CD8-positive, alpha-beta memory T cell (primary cell): ENCODE measurements at places on chromosomes 1 and 21. TPM values are rescaled to one million over a fixed set of nuclear protein-coding genes. Genes with fewer than 3 reads are reported as not detected.
A peak's percentile ranks its signal among the peaks of the same experiment; 100 is the strongest.

- H3K36me3 ChIP-seq = no peaks in the 10 kb centered on the region
- H3K4me1 ChIP-seq = no peaks in the 10 kb centered on the region
- peak overlapping the region; percentile 57 for H3K27ac ChIP-seq
- no peak for DNase-seq
- no peaks in the 10 kb centered on the region for H3K27me3 ChIP-seq
These were observed 73.7 kb downstream of the SLC16A1 start for GRCh38 chr1:112882271-112882744.

DNA sequence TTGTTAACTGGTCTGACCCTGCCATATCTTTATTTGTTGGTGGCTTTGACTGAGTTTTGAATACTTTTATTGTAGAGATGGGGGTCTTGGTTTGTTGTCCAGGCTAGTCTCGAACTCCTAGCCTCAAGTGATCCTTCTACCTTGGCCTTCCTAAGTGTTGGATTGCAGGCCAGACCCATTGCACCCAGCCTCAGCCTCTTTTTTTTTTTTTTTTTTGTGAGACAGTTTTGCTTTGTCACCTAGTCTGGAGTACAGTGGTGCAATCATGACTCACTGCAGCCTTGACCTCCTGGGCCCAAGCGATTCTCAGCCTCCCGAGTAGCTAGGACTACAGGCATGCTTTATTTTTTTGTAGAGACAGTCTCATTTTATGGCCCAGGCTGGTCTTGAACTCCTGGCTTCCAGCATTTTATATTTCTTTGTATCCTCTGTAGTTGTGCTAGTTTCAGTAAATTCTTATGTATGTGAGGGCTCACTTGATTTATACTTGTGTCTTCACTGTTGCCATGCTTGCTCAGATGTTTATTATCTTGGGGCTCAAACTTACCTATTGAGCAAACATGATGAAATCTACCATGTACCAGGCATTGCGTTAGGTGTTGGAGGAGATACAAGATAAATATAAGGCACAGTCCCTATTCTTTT lies 24.1 kb downstream of the THRAP3 start:
- H3K36me3 ChIP-seq = peaks cover 6% of the 10 kb centered on the region
- peaks cover 25% of the 10 kb centered on the region for H3K4me1 ChIP-seq
- H3K27me3 ChIP-seq = no peaks in the 10 kb centered on the region
- DNase-seq = no peak

DNA sequence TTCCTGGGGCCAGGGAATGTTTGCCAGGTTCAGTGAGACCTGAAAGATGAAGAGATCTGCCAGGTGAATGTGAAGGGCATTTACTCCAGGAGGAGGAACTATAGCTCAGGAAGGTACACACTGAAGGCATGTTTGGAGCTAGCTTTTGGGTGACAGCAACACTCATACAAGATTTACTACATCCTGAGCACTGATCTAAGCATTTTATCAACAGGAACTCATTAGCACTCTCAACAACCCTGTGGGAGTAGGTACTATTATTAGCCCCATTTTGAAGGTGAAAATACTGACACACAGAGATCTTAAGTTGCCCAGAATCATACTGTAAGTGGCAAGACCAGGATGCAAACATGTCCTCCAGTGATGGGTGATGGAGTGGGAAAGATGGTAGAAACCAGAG lies 6.7 kb downstream of the GADD45A start:
- H3K36me3 ChIP-seq = no peaks in the 10 kb centered on the region
- H3K4me1 ChIP-seq = peaks cover 6% of the 10 kb centered on the region
- no peak overlapping the region for H3K27ac ChIP-seq

GRCh38 chr1:195568389-195568788 lies 1039.9 kb downstream of the KCNT2 start:
- no peaks in the 10 kb centered on the region for H3K27me3 ChIP-seq
- DNase-seq = no peak
- H3K27ac ChIP-seq = no peak overlapping the region
- no peaks in the 10 kb centered on the region for H3K36me3 ChIP-seq
- no peak overlapping the region for H3K4me3 ChIP-seq
- no peaks in the 10 kb centered on the region for H3K4me1 ChIP-seq

- no peak overlapping the region for H3K4me3 ChIP-seq
- no peaks in the 10 kb centered on the region for H3K27me3 ChIP-seq
- no peak for DNase-seq
- no peaks in the 10 kb centered on the region for H3K36me3 ChIP-seq
- no peak overlapping the region for H3K27ac ChIP-seq
These were observed 187.0 kb upstream of the ESRRG start for GRCh38 chr1:216910081-216910840.

- no peak overlapping the region for H3K4me3 ChIP-seq
- no peaks in the 10 kb centered on the region for H3K27me3 ChIP-seq
- H3K27ac ChIP-seq = no peak overlapping the region
- no peak for DNase-seq
- H3K4me1 ChIP-seq = no peaks in the 10 kb centered on the region
These were observed 83.1 kb downstream of the FMN2 start for GRCh38 chr1:240174734-240175133.

- no peak for DNase-seq
- no peak overlapping the region for H3K27ac ChIP-seq
- H3K4me1 ChIP-seq = no peaks in the 10 kb centered on the region
- no peak overlapping the region for H3K4me3 ChIP-seq
These were observed 147.7 kb upstream of the DNAH14 start for GRCh38 chr1:224781800-224782199.

- H3K27ac ChIP-seq = no peak overlapping the region
- H3K4me1 ChIP-seq = peaks cover 9% of the 10 kb centered on the region
- no peaks in the 10 kb centered on the region for H3K27me3 ChIP-seq
- no peaks in the 10 kb centered on the region for H3K36me3 ChIP-seq
- no peak for DNase-seq
These were observed 112.0 kb downstream of the SYF2 start for GRCh38 chr1:25120281-25120680.

- no peak overlapping the region for H3K4me3 ChIP-seq
- H3K36me3 ChIP-seq = no peaks in the 10 kb centered on the region
- DNase-seq = no peak
- no peak overlapping the region for H3K27ac ChIP-seq
These were observed 113.9 kb downstream of the ATP5PO start for GRCh38 chr21:33801424-33802405.

DNA sequence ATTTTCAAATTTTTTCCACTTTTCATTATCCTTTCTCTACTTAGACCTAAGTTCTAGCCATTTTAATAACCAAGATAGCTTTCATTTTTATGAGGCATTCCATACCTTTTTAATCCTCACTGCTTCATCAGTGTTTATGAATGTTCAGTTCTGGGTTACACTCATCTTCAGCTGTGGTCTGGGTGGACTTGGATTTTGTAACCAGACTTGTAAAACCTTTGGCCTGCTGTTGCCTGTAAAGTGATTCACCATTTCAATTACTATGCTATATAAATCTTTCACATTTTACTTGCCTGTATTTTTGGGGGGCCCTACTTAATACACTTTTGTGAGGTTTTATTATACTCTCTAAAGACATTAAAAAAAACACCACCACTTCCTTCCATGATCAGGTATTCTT lies 46.2 kb downstream of the USP25 start:
- H3K4me1 ChIP-seq = peaks cover 8% of the 10 kb centered on the region
- DNase-seq = no peak
- no peak overlapping the region for H3K4me3 ChIP-seq
- H3K36me3 ChIP-seq = no peaks in the 10 kb centered on the region
- H3K27me3 ChIP-seq = no peaks in the 10 kb centered on the region

GRCh38 chr1:62597281-62597680 lies at the start of gene ANGPTL3:
ANGPTL3 (plus strand) TSS chr1:62597520; CDS start chr1:62597567, 47 bp downstream.
- H3K27me3 ChIP-seq = no peaks in the 10 kb centered on the region
- no peak for DNase-seq
- H3K27ac ChIP-seq = no peak within 1 kb of the TSS
- H3K4me3 ChIP-seq = no peak within 1 kb of the TSS
- no peaks in the 10 kb centered on the region for H3K4me1 ChIP-seq

DNA sequence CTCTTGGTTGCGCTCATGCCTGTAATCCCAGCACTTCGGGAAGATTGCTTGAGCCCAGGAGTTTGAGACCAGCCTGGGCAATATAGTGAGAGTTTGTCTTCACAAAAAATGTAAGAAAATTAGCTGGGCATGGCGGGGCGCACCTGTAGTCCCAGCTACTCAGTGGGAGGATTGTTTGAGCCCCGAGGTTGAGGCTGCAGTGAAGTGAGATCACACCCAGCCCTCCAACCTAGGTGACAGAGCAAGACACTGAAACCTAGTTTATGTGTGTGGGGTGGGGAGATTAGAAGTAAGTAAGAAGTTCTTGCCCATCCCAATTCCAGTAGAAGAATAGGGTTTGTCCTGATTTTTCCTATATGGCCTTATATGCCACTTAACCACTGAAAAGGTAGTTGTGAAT lies 2.0 kb downstream of the RPL5 start:
- DNase-seq = no peak
- peak overlapping the region; percentile 90 for H3K27ac ChIP-seq
- H3K36me3 ChIP-seq = peaks cover 48% of the 10 kb centered on the region
- peaks cover 60% of the 10 kb centered on the region for H3K4me1 ChIP-seq
- no peaks in the 10 kb centered on the region for H3K27me3 ChIP-seq

DNA sequence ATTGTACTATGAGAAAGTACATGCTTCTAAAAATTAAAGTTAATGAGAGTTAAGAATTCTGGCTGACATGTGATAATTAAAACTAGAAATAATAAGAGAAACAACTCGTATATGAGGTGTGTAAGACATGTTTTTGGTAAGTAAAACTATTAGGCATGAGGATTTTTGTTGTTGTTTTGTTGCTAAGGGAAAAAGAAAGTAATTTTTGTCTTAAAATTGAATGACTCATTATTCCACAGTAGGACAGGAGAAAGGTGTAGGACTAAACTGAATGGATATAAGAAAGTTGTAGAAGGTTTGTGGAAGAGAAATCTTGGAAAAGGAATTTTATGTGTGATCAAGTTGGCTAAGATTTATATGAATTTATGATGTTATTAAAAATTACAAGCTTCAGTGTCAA lies 54.8 kb downstream of the TBX19 start:
- H3K4me1 ChIP-seq = no peaks in the 10 kb centered on the region
- H3K27ac ChIP-seq = no peak overlapping the region
- no peaks in the 10 kb centered on the region for H3K27me3 ChIP-seq
- no peaks in the 10 kb centered on the region for H3K36me3 ChIP-seq
- DNase-seq = no peak
- H3K4me3 ChIP-seq = no peak overlapping the region

DNA sequence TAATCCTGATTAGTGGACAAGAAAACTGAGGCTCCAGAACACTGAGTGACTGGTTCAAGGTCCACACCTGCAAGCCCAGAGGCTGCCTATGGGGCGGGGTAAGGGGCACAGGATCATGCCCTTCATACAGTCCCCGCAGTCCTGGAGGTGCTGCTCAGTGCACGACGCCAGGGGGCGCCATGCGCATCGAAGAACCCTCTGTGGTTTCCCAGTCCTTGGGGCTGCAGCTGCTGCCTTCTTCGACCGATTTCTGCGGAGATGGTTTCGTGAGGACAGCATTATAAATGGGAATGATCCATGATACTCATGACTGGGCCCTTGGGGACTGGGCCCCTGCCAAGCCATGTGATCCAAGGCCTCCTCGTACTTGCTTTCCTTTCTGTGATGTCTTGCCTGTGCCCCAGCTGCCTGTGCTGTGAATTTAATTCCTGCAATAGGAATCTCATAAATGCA lies 37.1 kb upstream of the ARHGEF10L start:
- no peaks in the 10 kb centered on the region for H3K27me3 ChIP-seq
- no peak overlapping the region for H3K4me3 ChIP-seq
- H3K27ac ChIP-seq = no peak overlapping the region
- H3K4me1 ChIP-seq = no peaks in the 10 kb centered on the region

GRCh38 chr21:32064281-32064910 lies 191.6 kb downstream of the HUNK start:
- H3K27me3 ChIP-seq = no peaks in the 10 kb centered on the region
- H3K4me1 ChIP-seq = no peaks in the 10 kb centered on the region
- H3K27ac ChIP-seq = no peak overlapping the region
- no peak for DNase-seq
- no peaks in the 10 kb centered on the region for H3K36me3 ChIP-seq

- peaks cover 46% of the 10 kb centered on the region for H3K4me1 ChIP-seq
- no peak overlapping the region for H3K27ac ChIP-seq
These were observed 20.9 kb downstream of the CD55 start for GRCh38 chr1:207342332-207342731.

- H3K4me1 ChIP-seq = peaks cover 8% of the 10 kb centered on the region
- no peak for DNase-seq
- H3K4me3 ChIP-seq = no peak overlapping the region
- no peaks in the 10 kb centered on the region for H3K36me3 ChIP-seq
These were observed 2.2 kb downstream of the RALGPS2 start for GRCh38 chr1:178727014-178727895.

The NBPF20 gene
- total RNA-seq = 1.3 TPM

The TTC22 gene
- total RNA-seq = 2.9 TPM

The CFAP74 gene
- total RNA-seq = not detected

The C4BPA gene
- not detected for total RNA-seq

The FCRLA gene
- not detected for total RNA-seq

The PDC gene
- not detected for total RNA-seq

The RPTN gene
- not detected for total RNA-seq

The TENT5C gene
- total RNA-seq = 4.1 TPM

The SPRR2E gene
- not detected for total RNA-seq

The LCE1A gene
- total RNA-seq = not detected

The PLA2G2A gene
- total RNA-seq = not detected

The C8B gene
- not detected for total RNA-seq

The IL20 gene
- not detected for total RNA-seq

The LMOD1 gene
- not detected for total RNA-seq

The ACTN2 gene
- total RNA-seq = not detected
